ENCODE measurements at places on chromosomes 16 and 17. TPM values are rescaled to one million over a fixed set of nuclear protein-coding genes. Genes with fewer than 3 reads are reported as not detected.

DNA sequence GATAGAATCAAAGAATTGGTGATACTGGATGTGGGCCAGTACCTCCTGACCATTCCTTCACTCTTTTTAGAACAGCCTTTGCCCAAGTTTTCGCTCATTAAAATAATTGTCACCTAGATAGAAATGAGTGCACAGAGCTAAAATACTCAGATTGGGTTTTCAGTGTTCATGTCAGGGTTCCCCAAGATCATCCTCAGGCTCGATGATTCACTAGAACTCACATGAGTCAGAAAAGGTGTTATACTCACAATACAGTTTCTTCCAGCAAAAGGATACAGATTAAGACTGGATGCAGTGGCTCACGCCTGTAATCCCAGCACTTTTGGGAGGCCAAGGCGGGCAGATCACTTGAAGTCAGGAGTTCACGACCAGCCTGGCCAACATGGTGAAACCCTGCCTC lies 19.9 kb downstream of the ERCC4 start:
- DNase-seq, result no peak

GRCh38 chr17:50889528-50890118 lies 23.5 kb upstream of the TOB1 start:
- DNase-seq, result no peak

- DNase-seq, result no peak
These were observed 15.9 kb downstream of the TAF15 start for GRCh38 chr17:35825206-35825605.

DNA sequence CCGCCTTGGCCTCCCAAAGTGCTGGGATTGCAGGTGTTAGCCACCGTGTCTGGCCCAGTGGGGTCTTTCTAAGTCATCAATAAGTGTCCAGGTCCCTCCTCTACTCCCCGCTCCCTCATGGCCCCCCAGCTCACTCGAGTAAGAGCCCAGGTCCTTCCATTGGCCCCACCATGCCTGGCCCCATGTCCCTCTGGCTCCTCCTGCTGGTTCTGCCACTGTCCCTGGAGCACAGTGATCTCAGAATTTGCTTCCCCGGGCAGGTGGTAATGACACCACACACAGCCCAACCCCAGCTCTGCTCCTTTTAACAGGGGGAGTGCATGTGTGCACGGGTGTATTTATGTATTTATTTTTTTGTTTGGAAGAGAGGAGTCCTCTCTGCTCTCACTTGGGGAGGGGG lies 19.6 kb downstream of the MGAT5B start:
- no peak for DNase-seq

DNA sequence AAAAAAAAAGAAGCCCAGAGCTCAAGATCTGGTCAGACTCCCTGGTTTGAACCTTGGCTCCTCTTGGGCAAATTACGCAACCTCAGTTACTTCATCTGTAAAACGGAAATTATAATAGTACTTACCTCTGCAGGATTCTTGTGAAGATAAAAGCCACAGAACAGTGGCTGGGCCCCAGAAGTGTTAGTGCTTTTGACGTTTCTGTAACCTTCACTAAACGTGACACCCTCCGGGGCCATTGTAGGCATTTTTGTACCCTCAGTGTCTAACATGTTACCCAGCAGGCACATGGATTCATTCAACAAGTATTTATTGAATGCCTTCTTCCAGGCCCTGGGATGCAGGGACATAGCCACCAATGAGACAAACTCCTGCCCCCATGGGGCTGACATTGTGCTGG lies 58.0 kb downstream of the PITPNC1 start:
- no peak for DNase-seq

DNA sequence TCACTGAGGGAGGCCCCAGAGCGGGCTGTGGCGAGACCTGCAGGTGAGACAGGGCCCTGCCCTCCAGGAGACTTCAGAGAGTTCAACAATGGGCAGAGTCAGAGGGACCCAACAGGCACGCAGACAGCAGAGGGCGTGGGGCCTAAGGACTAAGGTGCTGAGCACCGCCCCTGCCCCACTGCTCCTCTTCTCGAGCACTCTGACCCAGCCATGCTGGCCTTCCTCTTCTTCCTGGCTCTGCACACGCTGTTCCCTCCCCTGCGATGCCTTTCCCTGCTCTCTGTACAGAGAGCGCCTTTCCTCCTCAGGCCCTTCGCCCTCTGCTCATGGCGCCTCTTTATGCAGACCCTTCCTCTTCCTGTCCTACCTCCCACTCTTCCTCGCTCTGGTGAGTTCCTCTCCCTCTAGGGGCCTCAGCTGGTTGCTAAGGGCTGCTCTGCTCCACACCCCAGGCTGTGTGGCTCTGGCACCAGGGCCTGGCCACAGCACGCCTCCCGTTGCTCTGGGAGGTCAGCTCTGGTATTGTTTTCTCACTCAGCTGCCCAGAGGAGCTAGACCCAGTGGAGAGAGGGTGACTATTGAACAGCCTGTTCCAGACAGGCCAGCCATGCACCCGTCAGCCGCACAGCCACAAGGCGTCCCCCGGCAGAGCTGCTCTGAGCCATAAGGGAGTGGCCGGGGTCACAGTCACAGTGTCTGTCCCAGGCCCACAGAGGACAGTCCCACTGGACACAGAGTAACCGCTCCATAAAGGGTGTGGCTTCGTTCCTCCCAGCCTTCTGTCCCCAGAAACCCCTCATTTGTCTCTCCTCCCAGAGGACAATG lies 13.6 kb upstream of the RASD1 start:
- no peak for DNase-seq

NKD1 gene
- 0.11 TPM for polyA plus RNA-seq

GRCh38 chr17:15414532-15415306 lies 52.7 kb downstream of the CDRT4 start:
- no peak for DNase-seq

- DNase-seq, result no peak
These were observed 16.2 kb downstream of the MLYCD start for GRCh38 chr16:83915081-83915480.

- DNase-seq, result no peak
These were observed 503.4 kb upstream of the PSMD7 start for GRCh38 chr16:73793260-73793659.

- DNase-seq, result no peak
These were observed 83.5 kb downstream of the ADCY9 start for GRCh38 chr16:4032768-4033167.

CDC42EP4 gene
- polyA plus RNA-seq, result 19.6 TPM

GRCh38 chr17:17355426-17355825 lies 52.3 kb downstream of the NT5M start:
- DNase-seq, result no peak

HOXB3 gene
- polyA plus RNA-seq, result not detected

DNA sequence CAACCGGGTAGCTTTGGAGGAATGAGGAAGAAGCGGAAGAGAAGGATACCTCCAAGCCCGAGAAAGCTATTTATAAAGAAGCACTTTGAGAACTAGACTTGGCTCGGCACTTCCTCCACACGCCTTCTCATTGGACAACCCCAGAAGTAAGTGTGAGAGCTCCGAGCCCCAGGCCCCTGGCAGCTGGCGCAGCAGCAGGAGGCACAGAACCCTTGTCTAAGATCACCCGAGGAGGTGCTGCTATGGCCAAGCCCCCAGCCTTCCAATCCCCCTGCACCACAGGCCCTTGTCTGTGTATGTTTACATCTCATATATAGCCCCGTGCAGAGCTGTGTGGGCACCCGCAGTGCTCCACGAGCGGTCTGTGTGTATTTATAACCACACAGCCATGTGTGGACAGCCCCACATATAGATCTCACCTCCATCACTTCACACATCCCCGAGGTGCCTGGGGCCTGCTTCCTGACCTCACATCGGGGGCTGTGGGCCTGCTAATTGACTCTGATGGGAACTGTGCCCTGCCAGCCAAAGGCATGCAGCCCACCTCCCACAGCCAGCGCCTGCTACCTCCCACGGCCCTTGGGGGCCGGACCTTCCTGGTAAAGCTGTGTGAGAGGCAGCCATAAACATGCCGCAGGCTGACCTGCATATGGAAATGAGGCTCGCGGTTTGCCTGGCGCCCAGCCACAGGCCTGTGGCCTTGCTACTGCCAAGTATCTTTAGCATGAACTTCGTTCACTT lies 96.1 kb downstream of the C17orf67 start:
- no peak for DNase-seq

GRCh38 chr17:67050066-67050465 lies 5.7 kb downstream of the CACNG1 start:
- DNase-seq, result no peak

NLRC5 gene
- polyA plus RNA-seq, result 19.2 TPM

ENPP7 gene
- polyA plus RNA-seq, result not detected

DNA sequence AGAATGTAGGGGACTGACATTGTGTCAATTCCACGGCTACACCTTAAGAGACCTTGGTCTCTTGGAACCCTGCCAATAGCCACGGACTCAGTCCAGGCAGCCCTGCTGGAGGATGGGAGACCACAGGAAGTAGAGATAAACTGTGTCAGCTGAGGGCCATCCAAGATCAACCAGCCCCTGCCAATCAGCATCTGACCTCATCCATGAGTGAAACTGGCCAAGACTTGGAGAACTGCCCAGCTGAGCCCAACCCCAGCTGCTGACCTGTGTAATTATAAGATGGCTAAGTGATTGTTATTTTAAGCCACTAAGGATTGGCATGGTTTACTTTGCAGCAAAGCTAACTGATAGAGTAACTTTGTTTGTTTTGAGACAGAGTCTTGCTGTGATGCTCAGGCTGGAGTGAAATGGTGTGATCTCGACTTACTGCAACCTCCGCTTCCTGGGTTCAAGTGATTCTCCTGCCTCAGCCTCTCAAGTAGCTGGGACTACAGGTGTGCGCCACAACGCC lies 13.3 kb upstream of the YWHAE start:
- DNase-seq, result no peak

DNA sequence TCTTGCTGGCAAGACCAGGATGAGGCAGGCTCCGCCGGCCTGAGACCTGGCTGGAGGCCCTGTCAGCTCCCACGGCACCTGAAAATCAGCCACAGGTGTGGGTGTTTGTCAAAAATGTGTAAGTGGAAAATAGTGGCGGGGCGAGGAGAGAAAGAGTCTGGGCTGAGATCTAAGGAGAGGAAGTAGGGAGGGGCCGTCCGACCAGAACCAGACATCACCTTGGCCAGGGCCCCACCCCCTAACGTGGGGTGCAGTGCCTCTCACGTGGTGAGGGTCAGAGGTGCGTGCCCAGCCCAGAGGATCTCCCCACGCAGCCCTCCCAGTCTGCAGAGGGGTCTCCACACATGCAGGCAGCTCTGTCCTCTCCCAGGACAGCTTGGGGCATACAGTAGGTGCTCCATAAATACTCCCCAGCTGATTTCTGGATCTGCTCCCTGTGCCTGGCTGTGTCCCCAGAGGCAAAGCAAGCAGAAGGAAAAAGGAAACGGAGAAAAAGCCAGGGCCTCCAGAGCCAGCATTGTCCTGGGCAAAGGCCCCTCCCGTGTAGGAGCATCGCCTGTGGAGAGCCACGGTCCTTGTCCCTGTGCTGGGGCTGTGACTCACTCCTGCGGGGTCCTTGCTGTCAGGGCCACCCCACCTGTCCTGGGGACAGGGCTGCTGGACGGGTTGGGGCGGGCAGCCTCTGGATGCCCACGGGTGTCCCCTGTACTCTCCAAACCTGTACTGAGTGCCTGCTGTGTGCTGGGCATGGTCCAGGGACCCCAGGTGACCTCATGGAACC lies 16.7 kb downstream of the ZFPM1 start:
- DNase-seq, result no peak

TP53TG3B gene
- polyA plus RNA-seq, result not detected

DNA sequence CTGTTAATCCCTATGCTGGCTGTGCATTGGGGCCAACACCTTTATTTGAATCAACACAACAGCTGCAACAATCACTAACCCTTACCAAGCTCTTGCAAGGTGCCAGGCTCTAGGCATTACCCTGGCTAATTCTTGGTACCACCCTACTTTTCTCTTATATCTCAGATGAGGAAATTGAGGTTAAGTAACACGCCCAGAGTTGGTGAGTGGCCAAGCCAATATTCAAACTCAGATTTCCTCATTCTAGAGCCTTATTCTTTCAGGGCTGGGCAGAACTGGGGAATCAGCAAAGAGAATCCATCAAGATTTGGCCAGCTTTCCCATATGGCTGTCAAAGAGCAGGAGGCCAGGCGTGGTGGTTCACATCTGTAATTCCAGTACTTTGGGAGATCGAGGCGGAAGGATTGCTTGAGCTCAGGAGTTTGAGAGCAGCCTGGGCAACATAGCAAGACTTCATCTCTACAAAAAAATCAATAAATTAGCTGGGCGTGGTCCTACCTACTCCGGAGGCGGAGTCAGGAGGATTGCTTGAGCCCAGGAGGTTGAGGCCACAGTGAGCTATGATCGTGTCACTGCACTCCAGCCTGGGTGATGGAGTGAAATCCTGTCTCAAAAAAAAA lies 23.7 kb downstream of the ARSG start:
- DNase-seq, result no peak

- DNase-seq, result no peak
These were observed 35.7 kb upstream of the GNA13 start for GRCh38 chr17:65092262-65092661.

IRX3 gene
- polyA plus RNA-seq, result 2.3 TPM

- no peak for DNase-seq
These were observed 103.6 kb upstream of the C16orf82 start for GRCh38 chr16:26963109-26963508.

WNT9B gene
- polyA plus RNA-seq, result not detected

RNF227 gene
- 2.9 TPM for polyA plus RNA-seq

DNA sequence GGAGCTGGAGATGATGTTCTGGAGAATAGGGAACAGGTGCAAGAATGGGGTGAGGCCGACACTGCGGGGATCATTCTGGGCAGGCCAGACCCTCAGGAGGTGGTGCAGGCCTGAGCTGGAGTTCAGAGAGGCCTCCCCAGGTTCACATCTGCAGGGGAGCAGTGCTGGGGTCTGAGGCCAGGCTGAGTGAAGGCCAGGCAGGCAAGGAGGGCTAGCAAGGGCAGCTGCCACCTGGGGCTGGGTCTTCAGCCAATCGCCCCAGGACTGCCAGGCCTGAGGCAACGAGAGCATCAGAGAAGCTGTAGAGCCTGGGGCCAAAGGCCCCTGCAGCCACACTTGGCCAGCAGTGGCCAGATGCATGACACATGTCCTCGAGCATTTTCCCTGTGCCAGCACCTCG lies 14.5 kb downstream of the FOXN1 start:
- no peak for DNase-seq

DNA sequence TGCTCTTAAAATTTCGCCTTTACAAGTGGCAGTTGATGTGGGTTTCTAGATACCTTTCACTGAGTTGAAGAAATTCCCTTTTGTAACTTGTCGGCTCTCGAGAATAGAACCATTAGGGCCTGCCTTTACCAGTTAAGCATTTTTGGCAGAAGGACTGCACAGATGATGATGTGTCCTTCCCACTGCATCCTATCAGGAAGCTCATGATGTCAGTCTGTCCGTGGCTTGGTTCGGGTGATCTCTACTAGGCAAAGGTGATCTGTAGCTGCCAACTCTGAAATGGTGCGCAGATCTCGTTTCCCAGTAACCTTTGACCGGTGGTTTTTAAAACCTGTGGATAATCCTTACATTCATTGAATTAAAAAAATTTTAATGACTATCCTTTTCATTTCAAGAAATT lies 49.7 kb downstream of the ZNRF1 start:
- no peak for DNase-seq

GRCh38 chr17:45764479-45764878 lies 19.6 kb upstream of the CRHR1 start:
- no peak for DNase-seq

KRTAP1-1 gene
- polyA plus RNA-seq, result 0.32 TPM

- no peak for DNase-seq
These were observed 42.9 kb upstream of the CDC42EP4 start for GRCh38 chr17:73354423-73355284.

GRCh38 chr17:8445536-8445935 lies 9.9 kb downstream of the NDEL1 start:
- DNase-seq, result no peak

All from BJ (cell line).